ENCODE measurements at places on chromosomes 16 and 17.

GRCh38 chr16:72947379-72948237 is 100.3 kb downstream of the ZFHX3 start:
- DNase-seq = no peak

DNA sequence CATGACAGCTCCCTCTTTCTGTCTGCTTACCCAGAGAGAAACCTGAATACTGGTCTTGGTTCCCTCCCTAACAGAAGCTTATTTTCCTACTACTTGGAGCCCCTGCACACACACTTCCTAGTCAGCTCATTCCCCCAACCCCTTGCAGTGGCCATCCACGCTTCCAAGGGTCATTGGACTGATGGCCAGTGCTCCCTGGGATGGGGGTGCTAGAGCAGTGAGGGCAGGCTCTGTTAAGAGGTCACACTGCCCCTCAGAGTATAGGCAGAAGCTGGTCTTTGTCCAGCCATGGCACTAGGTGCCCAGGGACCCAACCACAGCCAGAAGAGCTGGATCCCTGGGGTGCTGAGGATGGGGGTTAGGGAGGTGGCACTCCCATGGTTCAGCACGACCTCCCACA is 12.5 kb downstream of the DRC3 start:
- DNase-seq = no peak

DNA sequence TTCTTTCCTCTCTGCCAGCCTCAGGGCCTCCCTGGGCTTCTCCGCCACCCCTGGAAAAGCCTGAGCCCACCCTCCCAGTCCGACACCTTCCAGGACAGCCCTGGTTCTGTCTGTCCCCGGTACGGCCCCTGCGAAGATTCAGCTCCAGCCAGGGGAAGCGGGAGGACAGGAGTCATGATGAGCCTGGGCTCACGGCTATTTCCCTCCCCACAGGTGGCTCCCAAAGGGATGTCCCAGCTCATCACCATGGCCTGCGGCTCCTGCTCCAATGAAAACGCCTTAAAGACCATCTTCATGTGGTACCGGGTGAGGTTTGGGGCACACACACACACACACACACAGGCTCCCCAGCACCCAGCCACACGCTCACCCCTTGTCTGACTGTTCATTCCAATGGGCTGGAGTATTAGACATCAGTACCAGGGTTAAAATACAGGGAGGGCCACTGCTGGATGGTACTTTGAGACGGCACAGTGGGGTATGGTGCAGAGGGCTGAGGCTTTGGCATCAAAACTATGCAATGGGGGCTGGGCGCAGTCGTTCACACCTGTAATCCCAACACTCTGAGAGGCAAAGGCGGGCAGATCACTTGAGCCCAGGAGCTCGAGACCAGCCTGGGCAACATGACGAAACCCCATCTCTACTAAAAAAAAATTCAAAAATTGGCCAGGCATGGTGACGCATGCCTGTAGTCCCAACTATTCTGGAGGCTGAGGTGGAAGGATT is 32.8 kb downstream of the TMEM186 start:
- no peak for DNase-seq

GRCh38 chr16:75116081-75116910 is at the start of gene LDHD:
TSS of gene LDHD (minus strand) at chr16:75116780. CDS start at chr16:75116720, 60 bp downstream.
- DNase-seq = no peak

- DNase-seq = no peak
These were observed 48.6 kb downstream of the CMIP start for GRCh38 chr16:81492965-81493754.

- DNase-seq = no peak
These were observed 379.0 kb upstream of the SOX9 start for GRCh38 chr17:71741836-71742235.

- no peak for DNase-seq
These were observed 95.8 kb downstream of the ASIC2 start for GRCh38 chr17:33197342-33197741.

- DNase-seq = no peak
These were observed 17.4 kb downstream of the OGFOD1 start for GRCh38 chr16:56468800-56469199.
